ENCODE measurements at places on chromosomes 5 and 9.
A peak's percentile ranks its signal among the peaks of the same experiment; 100 is the strongest.

DNA sequence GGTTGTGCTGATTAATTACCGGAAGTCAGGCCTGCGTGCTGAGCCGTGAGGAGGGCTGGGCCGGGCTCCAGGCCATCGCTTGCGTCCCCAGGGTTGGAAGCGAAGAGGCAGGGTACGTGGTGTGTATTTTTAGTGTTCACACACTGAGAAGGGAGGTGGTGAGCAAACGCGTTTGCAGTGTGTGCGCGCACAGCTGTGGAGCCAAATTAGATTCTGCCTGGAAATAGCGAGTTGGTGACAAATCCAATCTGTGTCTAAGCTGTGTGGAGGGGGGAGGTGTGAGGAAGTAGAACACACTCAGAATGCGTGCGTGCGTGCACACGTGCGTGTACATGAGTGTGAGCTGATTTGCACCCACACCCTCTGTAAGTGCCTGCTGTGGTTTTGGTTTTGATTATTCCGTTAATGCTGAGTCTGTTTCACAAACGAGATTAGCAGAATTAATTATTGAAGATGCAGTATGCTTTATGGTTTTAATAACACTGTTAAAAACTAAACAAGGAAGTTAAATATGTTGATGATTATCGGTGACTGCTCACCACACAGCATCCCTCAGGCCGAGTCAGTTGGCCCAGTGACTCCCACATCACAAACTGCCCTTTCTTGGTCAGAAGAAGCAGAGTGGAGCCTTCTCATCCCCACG, 111.8 kb upstream of the FCN2 start:
- DNase-seq, result no peak

- no peak for DNase-seq
Observed at GRCh38 chr5:33306758-33307157, 134.0 kb upstream of the TARS1 start.

- no peak for DNase-seq
Observed at GRCh38 chr5:146107901-146108300, 2.5 kb upstream of the PLAC8L1 start.

GRCh38 chr5:158889007-158889406, 210.7 kb downstream of the EBF1 start:
- no peak for DNase-seq

DNA sequence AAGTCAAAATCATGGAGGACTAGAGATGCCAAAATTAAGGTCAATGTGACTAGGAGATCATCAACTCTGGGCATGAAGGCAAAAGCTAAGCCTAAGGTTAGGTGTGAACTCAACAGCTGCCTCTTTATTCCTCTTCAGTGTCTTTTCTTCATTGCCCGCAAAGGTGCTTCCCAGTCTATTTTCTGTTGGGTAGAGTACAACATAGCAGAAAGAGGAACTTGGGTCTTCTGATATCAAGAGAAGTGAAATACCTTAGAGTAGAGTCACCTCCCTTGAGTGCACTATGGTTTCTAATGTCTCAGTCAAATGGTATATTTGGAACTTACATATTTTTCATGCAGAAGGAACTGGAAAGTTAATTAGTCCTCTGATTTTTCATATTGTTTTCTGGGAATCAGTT, 122.5 kb upstream of the GRIN3A start:
- DNase-seq, result no peak

- no peak for DNase-seq
Observed at GRCh38 chr5:6781716-6782115, 68.5 kb downstream of the TENT4A start.

DNA sequence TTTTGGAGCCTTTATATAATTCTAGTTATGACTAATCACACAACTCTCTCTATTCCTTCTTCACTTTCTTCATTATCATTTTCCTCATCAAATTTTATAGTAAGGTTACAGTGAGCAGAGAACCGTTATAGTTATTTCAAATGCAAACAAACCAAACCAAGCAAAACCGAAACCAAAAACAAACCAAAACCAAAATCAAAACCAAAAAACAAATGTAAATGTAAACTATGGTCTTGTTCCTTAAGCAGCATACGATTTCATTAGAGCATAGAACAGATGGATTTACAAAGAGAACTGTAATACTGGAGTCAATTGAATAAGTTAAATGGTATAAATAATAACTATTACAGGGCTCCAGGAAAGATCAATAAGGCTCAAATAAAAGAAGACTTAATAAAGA, 447.1 kb downstream of the LRRC70 start:
- no peak for DNase-seq

DNA sequence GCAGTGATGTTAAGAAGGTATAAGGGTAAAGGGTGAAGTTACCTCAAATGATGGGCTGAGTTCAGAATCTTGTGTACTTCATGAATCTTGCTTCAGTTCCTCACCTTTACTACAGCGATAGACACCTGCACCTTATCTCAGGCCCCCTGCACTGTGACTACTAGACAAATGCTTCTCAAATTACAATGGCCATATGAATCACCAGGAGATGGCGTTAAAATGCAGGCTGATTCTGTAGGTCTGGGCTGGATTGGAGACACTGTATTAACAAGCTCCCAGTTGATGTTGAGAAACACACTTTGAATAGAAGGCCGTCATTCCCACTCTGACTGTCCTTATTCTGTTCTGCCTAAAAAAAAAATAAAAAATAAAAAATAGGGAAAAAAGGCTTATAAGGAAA, 29.8 kb downstream of the TARS1 start:
- peak; percentile 53 for DNase-seq

DNA sequence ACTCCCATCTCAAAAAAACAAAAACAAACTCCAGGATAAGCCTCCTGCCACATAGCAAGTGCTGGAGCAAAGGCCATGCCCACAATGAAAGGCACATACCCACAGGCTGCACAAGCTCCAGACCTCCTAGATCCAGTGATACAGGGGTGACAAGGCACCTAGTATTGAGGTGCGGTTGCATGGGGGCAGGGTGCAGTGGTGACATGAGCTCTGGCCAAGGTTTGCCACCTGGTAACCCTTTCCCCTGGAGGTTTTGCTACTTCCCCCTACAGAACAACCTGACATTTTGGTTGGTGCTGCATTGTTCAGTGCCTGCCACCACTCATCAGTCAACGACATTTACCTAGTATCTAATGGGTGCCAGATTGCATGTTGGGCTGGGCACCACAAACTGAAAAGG, 14.5 kb downstream of the CDKN2AIPNL start:
- DNase-seq, result no peak

DNA sequence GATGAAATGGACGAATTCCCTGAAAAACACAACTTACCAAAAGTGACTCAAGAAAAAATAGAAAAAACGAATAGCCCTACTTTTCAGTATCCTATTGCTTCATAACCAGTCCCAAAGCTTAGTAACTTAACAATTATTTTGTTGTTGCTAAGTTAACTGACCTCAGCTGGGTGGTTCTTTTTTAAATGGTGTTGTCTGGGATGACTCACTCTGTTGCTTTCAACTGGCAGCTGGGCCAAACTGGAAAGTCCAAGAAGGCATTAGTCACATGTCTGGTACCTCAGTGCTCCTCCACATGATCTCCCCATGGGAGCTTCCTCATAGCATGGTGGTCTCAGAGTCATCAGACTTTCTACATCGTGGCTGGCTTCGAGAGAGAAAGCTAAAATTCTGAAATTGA, 47.8 kb upstream of the ADAMTS2 start:
- DNase-seq, result no peak

DNA sequence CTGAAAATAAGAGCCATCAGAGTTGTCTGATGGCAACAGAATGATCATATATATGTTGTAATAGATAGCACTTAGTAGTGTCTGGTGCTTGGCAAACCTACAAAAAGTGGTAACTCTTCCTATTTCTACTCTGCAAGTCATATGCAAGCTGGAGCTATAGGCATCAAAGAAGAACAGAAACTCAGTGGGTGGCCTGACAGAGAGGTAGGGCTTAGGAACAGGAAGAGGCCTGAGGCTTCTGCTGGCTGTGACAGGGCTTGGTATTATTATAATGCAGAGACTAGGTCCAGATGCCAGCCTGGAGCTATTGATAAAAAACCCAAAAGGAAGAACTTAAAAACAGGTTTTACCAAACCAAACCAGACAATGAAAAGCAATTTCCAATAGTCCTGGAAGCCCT, 4.4 kb upstream of the DIAPH1 start:
- no peak for DNase-seq

GRCh38 chr9:126471084-126471624, 142.6 kb upstream of the LMX1B start:
- no peak for DNase-seq

DNA sequence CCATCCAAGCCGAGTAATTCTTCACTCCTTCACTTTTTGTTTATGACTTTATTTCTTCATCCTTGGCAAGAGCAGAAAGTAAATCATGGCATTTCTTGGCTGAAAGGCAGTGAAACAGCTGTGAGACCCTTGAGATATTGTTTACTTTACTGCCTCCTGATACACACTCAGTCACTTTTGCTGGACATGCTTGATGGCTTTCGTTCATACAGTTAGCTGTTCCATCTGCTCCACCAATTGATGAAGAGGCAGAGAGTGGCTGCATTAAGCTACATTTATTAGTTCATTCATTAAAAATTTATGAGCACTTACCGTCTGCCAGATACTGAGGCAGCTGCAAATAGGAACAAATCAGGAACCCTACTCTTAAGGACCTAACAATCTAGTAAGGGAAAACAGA, 184.4 kb upstream of the OR13F1 start:
- DNase-seq, result peak; percentile 55

DNA sequence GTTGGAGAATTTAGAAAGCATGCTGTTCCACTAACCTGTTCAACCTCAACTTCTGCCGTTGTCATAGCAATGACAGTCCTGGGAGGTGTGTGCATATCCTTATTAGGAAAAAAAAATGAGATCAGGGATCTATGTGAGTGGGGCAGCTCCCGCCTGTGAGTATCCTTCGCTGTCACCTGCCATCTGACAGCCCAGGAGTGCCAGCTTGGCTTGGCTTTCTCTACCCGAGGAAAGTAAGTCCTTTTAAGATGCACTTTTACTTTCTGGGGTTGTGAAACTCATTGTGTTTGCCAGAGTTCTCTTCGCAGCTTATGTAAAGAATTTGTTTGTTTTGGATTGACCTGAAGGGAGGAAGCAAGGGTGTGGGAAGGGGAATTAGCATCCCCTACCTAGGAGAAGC, 21.8 kb downstream of the PCDHAC2 start:
- DNase-seq, result no peak

DNA sequence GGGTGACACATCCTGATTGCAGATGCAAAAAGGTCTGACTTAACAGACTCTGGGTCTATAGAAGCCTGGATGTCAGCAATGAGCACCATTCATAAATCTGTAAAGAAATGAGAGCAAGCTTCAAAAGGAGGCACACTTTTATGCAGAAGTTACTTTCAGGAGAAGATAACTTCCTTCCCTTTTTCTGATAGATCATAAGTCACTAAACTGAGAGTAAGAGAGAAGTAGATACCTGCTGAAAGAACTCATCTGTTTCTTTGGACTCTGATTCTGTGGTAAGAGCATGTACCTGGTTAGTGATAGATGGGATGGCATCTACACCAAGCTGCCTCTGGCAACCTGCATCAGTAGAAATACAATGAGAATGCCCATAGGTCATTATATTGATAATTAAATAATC, 525.6 kb downstream of the CETN3 start:
- DNase-seq, result no peak

DNA sequence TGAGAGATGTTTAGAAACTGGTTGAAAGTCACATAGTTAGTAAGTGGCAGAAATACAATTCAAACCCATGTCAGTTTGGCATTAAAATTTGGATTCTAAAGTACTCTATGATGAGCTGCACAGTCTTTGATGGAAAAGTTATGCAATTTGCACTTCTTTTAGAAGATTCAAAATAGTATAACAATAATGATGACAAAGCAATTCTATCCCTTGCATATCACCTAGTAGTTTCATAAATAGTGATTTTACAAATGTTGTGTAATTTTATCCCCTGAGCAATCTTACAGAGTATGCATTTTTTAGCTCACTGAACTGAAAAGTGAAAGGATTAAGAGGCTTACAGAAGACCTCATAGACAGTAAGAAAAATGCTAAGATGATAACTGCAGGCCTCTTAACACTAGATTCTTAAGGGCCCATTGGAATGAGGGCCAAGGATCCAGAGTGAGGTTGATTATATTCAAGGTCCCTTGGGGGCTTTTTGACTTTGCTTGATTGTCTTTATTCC, 3.7 kb downstream of the C5orf46 start:
- no peak for DNase-seq

DNA sequence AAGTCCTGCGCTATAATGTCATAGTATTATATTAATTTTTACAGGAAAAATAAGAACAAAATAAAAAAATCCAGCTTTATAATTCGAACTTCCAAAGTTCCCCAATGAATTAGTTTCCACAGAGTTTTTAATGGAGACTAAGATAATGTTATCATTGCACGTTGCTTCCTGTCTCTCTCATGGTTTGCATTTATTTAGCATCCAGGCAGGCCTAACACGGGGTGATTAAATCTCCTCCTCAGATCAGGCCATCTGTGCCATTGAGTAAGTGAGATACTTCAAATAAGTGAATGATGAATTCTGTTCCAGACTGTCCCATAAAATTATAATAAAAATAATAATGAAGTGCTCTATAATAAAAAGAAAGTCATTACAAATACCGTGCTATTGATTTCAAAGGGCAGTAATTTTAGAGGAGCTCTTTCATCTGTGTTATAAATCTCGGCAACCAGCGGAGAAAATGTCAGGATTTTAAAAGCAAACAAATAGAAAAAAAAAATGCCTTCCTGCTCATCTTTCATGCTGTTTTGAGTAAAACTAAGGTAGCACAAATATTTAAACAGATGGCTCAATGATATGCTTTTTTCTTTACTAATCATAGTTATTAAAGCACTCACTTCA, 570.6 kb upstream of the ZNF608 start:
- peak; percentile 100 for DNase-seq

- DNase-seq, result no peak
Observed at GRCh38 chr5:93220431-93220830, 360.6 kb downstream of the NR2F1-AS1 start.

- DNase-seq, result no peak
Observed at GRCh38 chr5:159874263-159874662, 42.0 kb upstream of the ADRA1B start.

- DNase-seq, result no peak
Observed at GRCh38 chr5:120516805-120517204, 52.7 kb downstream of the PRR16 start.

- peak; percentile 38 for DNase-seq
Observed at GRCh38 chr9:76571288-76571687, 112.3 kb downstream of the GCNT1 start.

DNA sequence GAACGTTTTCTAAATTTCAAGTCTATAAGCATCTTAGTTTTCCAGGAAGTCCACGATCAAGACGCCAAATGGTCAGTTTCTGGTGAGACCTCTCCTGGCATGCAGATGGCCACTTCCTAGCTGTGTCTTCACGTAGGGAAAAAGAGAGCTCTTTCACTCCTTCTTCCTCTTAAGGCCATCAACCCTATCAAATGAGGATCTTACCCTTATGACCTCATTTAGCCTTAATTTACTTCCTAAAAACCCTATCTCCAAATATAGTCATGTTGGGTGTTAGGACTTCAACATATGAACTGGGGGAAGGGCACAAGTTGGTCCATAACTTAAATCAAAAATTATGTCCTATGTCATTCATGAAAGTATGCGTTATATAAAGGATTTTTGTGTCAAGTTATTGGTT, 229.5 kb downstream of the ARL15 start:
- DNase-seq, result no peak

Measured in NCI-H748 treated with DMSO at 0.1 percent for 48 hours (cell line).